Pancreas (tissue), 10 donors: ENCODE measurements at places on chromosomes 13 and 19. TPM values are rescaled to one million over a fixed set of nuclear protein-coding genes. Genes with fewer than 3 reads are reported as not detected.

The SYNE4 gene
- 5.9 TPM for total RNA-seq

The CAPS gene
- 23.2 TPM for total RNA-seq

The CYP4F2 gene
- 0.28 TPM for total RNA-seq

The TBCB gene
- 65.0 TPM for total RNA-seq

The PRR19 gene
- total RNA-seq = 0.69 TPM

The UGGT2 gene
- total RNA-seq = 17.5 TPM

The FAM216B gene
- total RNA-seq = not detected

The POSTN gene
- 0.24 TPM for total RNA-seq

The LRRC4B gene
- 0.79 TPM for total RNA-seq
